GM23338 (cell line): ENCODE measurements at places on chromosomes 16 and 17. TPM values are rescaled to one million over a fixed set of nuclear protein-coding genes. Genes with fewer than 3 reads are reported as not detected.

The NOL3 gene
- 0.27 and 3.3 TPM in 2 replicates for total RNA-seq

The CHMP6 gene
- total RNA-seq, result 8.2 and 12.3 TPM in 2 replicates

The C17orf67 gene
- 0.85 and 1.0 TPM in 2 replicates for total RNA-seq

The CCDC137 gene
- total RNA-seq, result 22.3 and 26.1 TPM in 2 replicates

The CDR2L gene
- total RNA-seq, result 34.4 and 35.8 TPM in 2 replicates

The SGCA gene
- not detected in 2 replicates for total RNA-seq

The CCL16 gene
- total RNA-seq, result not detected in 2 replicates

The LITAF gene
- 131 and 139 TPM in 2 replicates for total RNA-seq

The TMEM114 gene
- total RNA-seq, result 0.52 TPM in 1 of 2 replicates, not detected in the other

The NGFR gene
- 6.8 and 6.9 TPM in 2 replicates for total RNA-seq

The SDK2 gene
- 3.7 and 5.1 TPM in 2 replicates for total RNA-seq

The NEK8 gene
- total RNA-seq, result 13.2 and 14.9 TPM in 2 replicates

The KRT32 gene
- total RNA-seq, result not detected in 2 replicates

The CLEC18B gene
- total RNA-seq, result 0.31 TPM in 1 of 2 replicates, not detected in the other

The CDRT15 gene
- not detected in 2 replicates for total RNA-seq

The TPSG1 gene
- not detected in 2 replicates for total RNA-seq

The KRTAP2-1 gene
- total RNA-seq, result not detected in 2 replicates

The MRPL12 gene
- total RNA-seq, result 50.9 and 53.2 TPM in 2 replicates

The GAN gene
- total RNA-seq, result 28.5 and 29.4 TPM in 2 replicates

The NPIPB9 gene
- total RNA-seq, result 6.2 and 9.9 TPM in 2 replicates

The OSGIN1 gene
- 0.89 and 1.6 TPM in 2 replicates for total RNA-seq

The SBK1 gene
- 59.8 and 68.1 TPM in 2 replicates for total RNA-seq

The ITGA2B gene
- 9.6 and 13.3 TPM in 2 replicates for total RNA-seq

The CHAD gene
- total RNA-seq, result not detected in 2 replicates

The XAF1 gene
- total RNA-seq, result not detected in 2 replicates

The TP53TG3 gene
- not detected in 2 replicates for total RNA-seq

The PRSS33 gene
- 0.47 and 1.4 TPM in 2 replicates for total RNA-seq

The MRC2 gene
- total RNA-seq, result 29.4 and 38.6 TPM in 2 replicates

The BCAR1 gene
- 121 and 140 TPM in 2 replicates for total RNA-seq

The TP53TG3B gene
- not detected in 2 replicates for total RNA-seq

The CAVIN1 gene
- 33.3 and 35.7 TPM in 2 replicates for total RNA-seq

The SNX20 gene
- not detected in 2 replicates for total RNA-seq

The MT1E gene
- total RNA-seq, result 13.9 and 31.0 TPM in 2 replicates

The GJC1 gene
- total RNA-seq, result 87.8 and 99.2 TPM in 2 replicates

The CES3 gene
- 0.66 and 1.0 TPM in 2 replicates for total RNA-seq

The MYH2 gene
- total RNA-seq, result 17.9 and 27.7 TPM in 2 replicates

The DOC2B gene
- 2.4 and 3.8 TPM in 2 replicates for total RNA-seq

The IRF8 gene
- total RNA-seq, result 1.4 and 2.8 TPM in 2 replicates

The OXLD1 gene
- 46.0 and 76.2 TPM in 2 replicates for total RNA-seq
